ENCODE measurements at places on chromosomes 3 and 15.

- peak; percentile 44 for DNase-seq
These were observed 192.6 kb upstream of the LYSMD4 start for GRCh38 chr15:99925661-99926461.

- peak; percentile 63 for DNase-seq
These were observed 643 bp downstream of the ABCC5 start for GRCh38 chr3:184016811-184017671.

GRCh38 chr3:115975796-115976195 lies 352.5 kb downstream of the GAP43 start:
- DNase-seq = no peak

- DNase-seq = peak; percentile 63
These were observed 39.9 kb upstream of the TNFSF10 start for GRCh38 chr3:172562871-172563865.

DNA sequence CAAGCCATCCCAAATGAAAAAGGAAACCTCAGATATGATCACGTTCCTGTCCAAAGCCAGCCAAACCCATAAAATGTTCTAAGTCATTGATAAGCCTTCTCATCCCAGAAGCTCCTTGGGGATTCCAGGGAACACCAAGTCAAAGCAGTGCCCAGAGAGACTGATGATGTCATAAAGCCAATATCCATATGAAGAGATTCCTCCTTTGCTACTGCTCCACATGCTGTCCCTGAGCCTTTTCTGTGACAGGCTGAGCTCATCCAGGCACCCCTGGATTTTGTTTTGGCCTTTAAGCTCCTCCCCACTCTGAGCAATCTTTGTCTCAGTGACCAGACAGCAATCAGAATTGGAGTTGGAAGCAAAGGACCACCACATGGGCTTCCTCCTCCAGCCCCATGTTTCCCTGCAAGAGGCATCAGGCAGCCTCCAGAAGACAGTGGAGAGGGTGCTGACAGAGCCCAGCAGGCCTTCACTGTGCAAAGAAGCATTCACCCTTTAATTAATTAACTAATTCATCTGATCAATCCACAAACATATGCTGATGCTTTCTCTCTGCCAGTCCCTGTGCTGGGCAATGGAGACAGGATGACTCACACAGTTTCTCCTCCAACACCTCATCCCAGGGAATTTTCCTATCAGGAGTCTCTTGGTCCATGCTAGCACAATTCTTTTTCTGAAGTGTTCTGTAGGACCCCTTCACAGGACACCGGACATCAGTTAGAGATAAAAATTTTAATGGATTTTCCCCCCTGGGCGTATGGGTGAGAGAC lies 25.0 kb downstream of the MEX3B start:
- no peak for DNase-seq

DNA sequence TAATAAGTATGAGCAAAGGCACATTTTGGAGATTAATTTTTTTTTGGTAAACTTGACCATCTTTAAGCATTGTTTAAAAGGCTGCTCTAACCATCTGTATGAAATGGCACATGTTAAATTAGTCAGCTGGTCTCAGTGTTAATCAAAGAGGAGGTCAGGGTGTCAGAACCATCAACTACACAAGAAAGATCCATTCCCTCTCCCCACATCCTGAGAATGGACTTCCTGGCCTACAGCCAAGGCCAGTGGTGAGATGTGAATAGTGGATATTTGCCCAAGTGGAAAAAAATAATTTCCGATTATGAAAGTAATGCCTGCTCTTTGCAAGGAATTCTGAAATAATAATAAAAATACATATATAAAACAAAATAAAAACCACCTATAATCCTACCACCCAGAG lies 641.7 kb downstream of the NR2F2 start:
- no peak for DNase-seq

DNA sequence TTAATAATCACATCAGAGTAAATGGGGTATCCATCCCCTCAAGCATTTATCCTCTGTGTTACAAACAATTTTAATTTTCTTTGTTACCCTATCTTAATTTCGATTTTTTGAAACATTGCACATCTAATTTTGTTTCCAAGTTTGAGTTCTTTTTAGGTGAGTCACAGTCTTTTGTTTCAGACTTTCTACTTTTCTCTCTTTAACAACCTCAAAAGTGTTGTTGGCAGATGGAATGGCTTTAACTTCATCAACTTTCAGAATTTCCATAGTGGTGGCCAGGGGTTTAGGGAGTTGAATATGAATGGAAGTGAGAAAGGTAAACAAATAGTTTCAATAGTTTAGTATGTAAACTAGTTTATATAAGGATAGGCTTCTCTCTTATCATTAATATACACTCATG lies 223.0 kb upstream of the MLF1 start:
- DNase-seq = no peak

- no peak for DNase-seq
These were observed at the start of gene ZBED2 for GRCh38 chr3:111595232-111595631. Gene ZBED2, minus strand, starts transcription at chr3:111595346. Its CDS starts 1,145 bp downstream, at chr3:111594201.

DNA sequence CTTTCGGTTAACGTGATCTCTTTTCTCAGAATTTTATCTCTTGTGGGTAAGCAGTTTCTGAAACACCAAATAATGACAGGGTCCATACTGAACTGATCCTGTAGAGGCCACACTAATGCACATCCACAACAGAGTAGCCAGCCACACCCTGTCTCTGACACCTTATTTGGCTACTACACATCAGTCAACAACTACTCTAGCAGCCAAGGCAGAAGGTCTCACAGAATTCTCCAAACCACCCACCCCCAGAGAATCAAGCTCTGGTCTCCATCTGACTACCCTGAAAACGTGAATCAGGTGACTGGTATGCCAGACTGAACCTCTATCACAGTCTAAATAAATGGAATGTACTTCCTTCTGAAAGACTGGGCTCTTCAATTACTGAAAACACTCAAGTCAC lies 38.0 kb downstream of the EDC3 start:
- DNase-seq = no peak

DNA sequence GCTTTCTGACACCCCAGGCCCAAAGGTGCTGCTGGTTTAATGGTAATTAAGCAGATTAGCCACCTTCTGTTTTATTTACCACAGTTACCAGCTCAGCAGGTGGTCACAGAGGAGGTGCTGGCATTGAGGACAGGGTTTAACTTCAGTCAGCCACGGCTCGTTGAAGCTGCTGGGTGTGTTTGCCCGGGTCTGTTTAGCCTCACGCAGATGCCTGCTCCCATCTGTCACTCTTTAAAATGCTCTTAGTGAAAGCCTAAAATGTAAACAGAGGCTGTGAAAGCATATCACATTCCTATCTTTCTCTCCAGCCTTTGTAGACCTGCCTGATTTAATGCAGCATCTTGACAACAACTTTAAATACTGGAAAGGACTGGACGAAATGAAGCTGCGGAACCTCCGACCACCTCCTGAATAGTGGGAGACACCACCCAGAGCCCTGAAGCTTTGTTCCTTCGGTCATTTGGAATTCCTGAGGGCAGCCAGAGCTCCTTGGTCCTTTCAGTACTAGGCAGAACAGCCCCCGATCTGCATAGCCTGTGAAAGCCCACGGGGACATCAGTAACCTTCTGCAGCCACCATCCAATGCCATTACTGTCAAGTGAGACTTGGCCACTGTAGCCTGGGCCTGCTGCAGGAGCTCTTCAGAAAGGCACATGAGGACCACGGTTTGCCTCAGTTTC lies 156.0 kb downstream of the PDE8A start:
- DNase-seq = no peak

GRCh38 chr3:47856669-47857068 lies 53.7 kb downstream of the DHX30 start:
- DNase-seq = no peak

DNA sequence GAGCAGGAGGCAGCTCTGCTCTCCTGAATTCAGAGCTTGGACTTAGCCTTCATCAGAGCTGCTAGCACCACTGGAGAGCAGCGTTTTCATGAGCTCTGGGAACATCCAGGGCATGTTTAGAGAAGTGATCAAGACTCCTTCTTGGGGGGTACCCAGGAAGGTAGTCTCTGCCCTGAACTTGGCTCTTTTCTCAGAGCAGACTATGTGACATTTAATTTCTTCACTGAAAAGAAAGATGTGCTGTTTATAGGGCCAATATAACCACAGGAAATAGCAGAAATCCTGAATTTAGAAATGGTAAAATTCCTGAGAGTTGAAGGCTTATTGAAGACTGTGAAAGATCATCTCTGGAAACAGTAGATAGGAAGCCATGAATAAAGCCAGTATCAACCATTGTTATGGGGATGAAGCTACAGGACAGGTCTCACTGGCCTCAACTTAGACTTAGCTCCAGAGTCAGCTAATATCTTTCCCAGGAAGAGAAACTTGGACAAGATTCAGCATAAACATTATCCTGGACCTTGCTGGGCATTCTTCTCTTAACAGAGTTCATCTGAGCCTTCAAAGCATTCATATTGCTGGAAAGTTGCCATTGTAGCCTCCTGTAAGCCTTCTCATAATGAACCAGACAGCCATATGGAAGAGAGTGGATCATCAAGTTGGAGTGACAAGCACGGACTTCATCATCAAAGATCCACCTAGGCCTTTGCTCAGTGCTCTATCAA lies 386.6 kb upstream of the THBS1 start:
- DNase-seq = no peak

DNA sequence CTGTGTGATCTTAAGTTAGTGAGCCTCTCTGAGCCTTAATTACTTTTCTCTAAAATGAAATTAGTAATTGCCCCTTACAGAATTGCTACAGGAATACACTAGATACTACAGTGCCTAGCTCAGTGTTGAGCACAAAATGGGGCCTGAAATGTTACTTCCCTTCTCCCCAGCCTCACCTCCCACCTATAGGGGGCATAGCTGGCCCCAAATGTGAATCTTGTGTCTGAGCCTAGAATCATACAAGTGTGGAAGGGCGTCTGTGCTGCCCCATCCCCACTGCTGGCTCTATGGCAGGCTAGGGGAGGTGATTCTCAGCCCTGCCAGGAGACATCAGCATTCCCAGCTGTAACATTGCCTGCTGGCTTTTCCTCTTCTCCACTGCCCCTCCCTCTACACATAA lies 42.7 kb downstream of the IFT122 start:
- DNase-seq = no peak

DNA sequence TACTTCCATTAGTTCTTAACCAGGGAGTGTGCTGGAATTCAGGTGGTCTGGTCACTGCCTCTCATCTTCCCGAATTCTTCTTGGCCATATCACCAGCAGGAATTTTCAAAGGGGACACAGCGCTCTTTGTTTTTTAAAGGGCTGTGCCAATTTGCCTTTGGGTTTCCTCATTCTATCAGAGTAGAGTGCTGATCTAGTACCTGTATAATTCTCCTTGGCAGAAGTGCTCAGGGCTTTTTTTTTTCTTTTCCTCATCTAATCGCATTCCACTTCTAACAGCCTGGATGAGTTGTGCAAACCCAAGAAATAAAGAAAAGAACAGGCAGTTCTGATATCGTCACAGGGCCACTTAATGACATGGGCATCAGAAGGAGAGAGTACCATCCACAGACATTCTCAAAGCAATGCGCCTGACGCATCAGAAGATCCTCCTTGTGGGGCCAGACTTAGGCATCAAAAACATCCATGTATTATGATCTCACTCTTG lies 121.0 kb downstream of the ASB7 start:
- DNase-seq = no peak

- no peak for DNase-seq
These were observed 46.6 kb upstream of the SNRK start for GRCh38 chr3:43239755-43240154.

DNA sequence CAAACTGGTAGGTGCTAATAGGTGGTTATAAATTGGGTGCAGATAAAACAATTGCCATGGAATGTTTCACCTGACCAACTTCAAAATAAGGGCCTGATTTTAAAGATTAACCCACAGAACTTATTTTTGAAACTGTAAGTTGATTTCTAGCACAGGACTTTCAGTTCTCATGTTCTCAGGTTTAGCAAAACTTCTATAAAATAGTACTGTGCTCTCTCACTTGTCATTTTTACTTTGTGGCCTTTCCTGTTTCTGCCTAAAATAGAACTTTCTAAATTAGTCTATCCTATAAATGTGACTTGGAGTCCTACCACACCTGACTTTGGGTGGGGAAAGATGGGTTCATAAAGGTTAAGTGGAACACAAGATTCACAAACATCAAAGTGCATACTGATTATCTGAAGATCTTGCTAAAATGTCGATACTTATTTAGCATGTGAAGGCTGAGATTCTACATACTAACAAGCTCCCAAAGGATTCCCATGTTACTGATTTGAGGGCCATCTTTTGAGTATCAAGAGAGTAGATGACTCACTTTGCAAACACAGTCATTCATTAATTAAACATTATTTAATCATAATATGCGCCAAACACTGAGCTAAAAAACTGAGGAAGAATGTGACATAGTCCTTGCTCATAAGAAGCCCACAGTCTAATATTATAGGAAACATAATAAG lies 38.6 kb downstream of the BTLA start:
- DNase-seq = no peak

DNA sequence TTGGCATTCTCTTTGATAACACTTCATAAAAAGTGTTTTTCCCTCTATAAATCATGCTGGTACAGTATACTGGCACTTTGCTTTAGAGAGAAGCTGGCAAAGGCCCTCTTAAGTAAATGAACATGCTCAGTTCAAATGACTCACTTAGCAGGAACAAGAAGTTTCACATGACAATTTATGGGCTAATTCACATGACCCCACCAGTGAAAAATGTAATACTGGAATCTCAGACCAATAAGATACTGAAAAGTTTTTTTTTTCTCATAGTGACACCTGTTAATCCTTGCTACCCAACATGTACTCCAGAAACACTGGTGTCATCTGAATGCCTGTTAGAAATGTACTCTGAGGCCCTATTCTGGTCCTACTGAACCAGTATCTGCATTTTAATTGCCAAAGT lies 13.9 kb downstream of the BTBD1 start:
- DNase-seq = peak; percentile 50

- peak; percentile 45 for DNase-seq
These were observed 619 bp downstream of the ATXN7 start for GRCh38 chr3:63864008-63864964.

- no peak for DNase-seq
These were observed 2.0 kb upstream of the RPUSD2 start for GRCh38 chr15:40567111-40567510.

- DNase-seq = no peak
These were observed 124.3 kb upstream of the PRICKLE2 start for GRCh38 chr3:64349551-64349950.

GRCh38 chr3:119149484-119149883 lies 3.5 kb downstream of the TEX55 start:
- DNase-seq = no peak

- DNase-seq = no peak
These were observed 246.9 kb upstream of the THRB start for GRCh38 chr3:24741506-24741905.

GRCh38 chr3:25834346-25834745 lies 44.5 kb downstream of the OXSM start:
- DNase-seq = no peak

DNA sequence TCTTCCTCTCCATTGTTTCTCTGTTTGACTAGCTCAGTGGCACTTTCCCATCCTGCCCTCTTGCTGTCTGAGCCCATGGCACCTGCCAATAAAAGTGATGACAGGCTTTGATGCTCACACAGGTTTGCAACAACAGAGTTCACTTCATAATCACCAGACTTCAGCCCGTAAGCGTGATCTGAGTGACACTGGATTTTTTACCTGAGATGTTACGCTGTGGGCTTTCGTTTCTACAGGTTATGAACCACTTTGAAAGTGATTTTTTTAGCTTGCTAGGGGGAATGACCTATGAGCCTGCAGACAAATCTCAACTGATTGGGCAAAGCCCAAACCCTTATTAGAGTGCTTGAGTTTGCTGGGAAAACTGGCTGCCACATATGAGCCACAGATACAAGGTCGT lies 173.9 kb upstream of the ICE2 start:
- no peak for DNase-seq

GRCh38 chr3:184505076-184505878 lies 56.3 kb upstream of the EPHB3 start:
- DNase-seq = no peak

GRCh38 chr3:114119776-114120175 lies 59.1 kb downstream of the DRD3 start:
- DNase-seq = no peak
